Cardiac muscle cell (in vitro differentiated cells and primary cell): ENCODE measurements at places on chromosomes 1 and 21. TPM values are rescaled to one million over a fixed set of nuclear protein-coding genes. Genes with fewer than 3 reads are reported as not detected.
A peak's percentile ranks its signal among the peaks of the same experiment; 100 is the strongest.

Gene OR6K3
- total RNA-seq = not detected in 2 replicates

Gene SPRR2A
- not detected in 2 replicates for total RNA-seq

Gene CD52
- total RNA-seq = not detected in 2 replicates

Gene HRNR
- total RNA-seq = not detected in 2 replicates

GRCh38 chr1:67144696-67145095 lies 9.9 kb upstream of the C1orf141 start:
- H3K36me3 ChIP-seq = no peaks in the 10 kb centered on the region
- no peaks in the 10 kb centered on the region for H3K27me3 ChIP-seq
- H3K4me1 ChIP-seq = peaks cover 5% of the 10 kb centered on the region

DNA sequence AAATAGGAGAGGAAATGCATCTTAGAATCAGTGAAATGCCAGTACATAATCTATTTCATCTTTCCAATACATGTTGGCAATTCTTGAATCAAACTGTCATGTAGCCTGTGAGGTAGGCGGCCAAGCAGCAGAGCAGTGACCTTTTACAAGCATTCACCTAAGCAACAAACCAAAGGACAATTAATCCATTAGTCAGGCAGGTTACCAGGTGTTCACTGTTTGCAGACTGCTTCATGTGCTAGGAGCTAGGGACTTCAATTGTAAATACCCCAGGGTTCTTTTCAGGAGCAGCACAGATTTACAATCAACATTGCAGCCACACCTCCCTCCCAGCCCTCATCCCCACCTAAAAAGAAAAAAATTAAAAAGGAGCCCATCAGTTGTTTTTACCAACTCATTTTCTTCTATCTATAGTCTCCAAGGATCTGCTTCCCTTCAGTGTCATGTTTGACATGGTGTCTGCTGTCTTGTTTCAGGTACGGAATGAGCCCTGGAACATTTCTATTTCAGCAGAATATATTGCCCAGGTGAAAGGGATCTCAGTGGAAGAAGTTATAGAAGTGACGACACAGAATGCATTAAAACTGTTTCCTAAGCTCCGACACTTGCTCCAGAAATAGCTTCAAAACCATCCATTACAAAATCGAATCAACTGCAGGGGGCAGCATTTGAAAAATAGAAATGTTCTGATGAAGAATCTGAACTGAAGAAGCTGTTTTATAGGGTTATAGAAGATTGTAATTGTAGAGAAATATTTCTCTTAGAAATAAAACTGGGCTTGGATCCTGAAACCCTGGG lies 23.0 kb downstream of the TATDN3 start:
- H3K4me3 ChIP-seq = no peak overlapping the region
- no peaks in the 10 kb centered on the region for H3K27me3 ChIP-seq
- H3K4me1 ChIP-seq = peaks cover 8% of the 10 kb centered on the region
- H3K36me3 ChIP-seq = no peaks in the 10 kb centered on the region
- DNase-seq = peak; percentile 21

GRCh38 chr1:235571482-235571881 lies 67.2 kb upstream of the B3GALNT2 start:
- H3K27me3 ChIP-seq = no peaks in the 10 kb centered on the region
- no peak overlapping the region for H3K4me3 ChIP-seq

DNA sequence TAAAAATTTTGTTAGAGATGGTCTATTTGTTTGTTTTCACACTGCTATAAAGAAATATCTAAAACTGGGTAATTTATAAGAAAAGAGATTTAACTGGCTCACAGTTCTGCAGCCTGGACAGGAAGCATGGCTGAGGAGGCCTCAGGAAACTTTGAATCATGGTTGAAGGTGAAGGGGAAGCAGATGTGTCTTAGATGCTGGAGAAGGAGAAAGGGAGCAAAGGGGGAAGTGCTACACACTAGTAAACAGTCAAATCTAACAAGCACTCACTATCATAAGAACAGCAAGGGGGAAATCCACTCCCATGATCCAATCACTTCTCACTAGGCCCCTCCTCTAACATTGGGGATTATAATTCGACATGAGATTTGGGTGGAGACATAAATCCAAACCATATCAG lies 76.8 kb upstream of the COL24A1 start:
- H3K27ac ChIP-seq = no peak overlapping the region
- H3K36me3 ChIP-seq = no peaks in the 10 kb centered on the region
- no peak overlapping the region for H3K4me3 ChIP-seq
- no peak for DNase-seq
- no peaks in the 10 kb centered on the region for H3K4me1 ChIP-seq

- peaks cover 13% of the 10 kb centered on the region for H3K4me1 ChIP-seq
- H3K4me3 ChIP-seq = no peak overlapping the region
- H3K36me3 ChIP-seq = peaks cover 41% of the 10 kb centered on the region
- no peak for DNase-seq
- H3K27me3 ChIP-seq = no peaks in the 10 kb centered on the region
- H3K27ac ChIP-seq = peak overlapping the region; percentile 29
Measured at GRCh38 chr1:74712881-74713280, 20.0 kb downstream of the CRYZ start.

DNA sequence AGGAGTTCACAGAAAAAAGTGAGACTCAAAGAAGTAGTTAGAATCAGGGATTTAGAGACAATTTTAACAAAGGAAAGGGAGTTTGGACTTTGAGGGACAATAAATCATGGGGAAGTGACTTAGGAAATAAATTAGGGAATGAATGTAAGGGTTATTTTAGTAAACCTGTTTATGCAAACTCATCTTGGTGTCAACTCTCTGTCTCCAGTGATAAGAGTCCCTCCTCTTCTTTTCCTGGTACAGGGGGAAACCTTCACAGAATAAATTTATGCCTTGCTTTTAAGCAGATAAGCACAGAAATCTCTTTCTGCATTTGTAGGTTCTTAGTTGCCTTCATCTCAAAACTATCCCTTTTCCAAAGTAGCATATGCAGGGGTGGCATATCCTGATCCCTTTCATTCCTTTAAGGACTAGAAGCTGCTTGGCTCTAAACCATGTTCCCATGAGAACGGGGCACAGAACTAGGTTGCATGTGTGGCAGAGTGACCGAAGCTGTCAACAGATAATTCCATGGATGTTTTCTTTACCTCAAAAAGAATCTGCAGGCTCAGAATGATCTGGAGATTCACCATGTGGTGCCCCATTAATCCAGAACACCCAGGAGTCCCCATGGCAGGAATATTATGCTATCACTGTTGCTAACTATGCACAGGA lies 155.4 kb downstream of the ZNF648 start:
- no peak overlapping the region for H3K27ac ChIP-seq
- H3K4me3 ChIP-seq = no peak overlapping the region
- DNase-seq = no peak

DNA sequence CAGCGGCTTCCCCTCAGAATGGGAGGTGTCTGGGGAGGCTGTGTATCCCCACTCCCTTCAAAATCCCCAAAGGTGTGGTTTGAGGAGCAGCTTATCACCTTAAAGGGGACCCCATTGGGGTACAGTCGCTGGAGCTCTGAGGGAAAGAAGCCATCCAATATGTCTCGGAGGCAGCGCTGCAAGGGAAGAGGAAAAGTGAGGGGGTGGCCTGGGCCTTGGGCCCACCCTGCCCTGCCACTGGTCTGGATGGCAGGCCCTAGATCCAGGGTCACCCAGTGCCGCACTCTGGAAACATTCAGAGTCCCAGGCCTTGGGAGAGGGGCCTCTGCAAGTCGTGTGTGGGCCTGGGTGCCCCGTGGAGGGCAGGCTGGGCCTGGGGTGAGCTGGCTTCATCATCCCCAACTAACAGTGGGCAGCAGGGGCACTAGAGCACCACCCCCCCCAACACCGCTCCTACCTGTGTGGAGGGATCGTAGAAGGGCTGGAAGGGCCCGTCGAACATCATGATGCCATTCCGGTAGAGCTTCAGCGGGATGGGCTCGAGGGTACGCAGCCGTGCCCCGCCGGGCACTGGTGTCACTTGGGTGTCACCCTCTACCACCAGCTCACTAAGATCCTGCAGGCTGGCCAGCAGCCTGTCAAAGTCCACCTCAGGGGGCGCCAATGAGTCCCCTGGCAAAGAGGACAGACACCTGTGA lies 5.6 kb downstream of the SH3BGRL3 start:
- no peak overlapping the region for H3K27ac ChIP-seq
- H3K27me3 ChIP-seq = no peaks in the 10 kb centered on the region
- no peak overlapping the region for H3K4me3 ChIP-seq
- H3K4me1 ChIP-seq = peaks cover 7% of the 10 kb centered on the region
- H3K36me3 ChIP-seq = no peaks in the 10 kb centered on the region
- DNase-seq = peak; percentile 52

DNA sequence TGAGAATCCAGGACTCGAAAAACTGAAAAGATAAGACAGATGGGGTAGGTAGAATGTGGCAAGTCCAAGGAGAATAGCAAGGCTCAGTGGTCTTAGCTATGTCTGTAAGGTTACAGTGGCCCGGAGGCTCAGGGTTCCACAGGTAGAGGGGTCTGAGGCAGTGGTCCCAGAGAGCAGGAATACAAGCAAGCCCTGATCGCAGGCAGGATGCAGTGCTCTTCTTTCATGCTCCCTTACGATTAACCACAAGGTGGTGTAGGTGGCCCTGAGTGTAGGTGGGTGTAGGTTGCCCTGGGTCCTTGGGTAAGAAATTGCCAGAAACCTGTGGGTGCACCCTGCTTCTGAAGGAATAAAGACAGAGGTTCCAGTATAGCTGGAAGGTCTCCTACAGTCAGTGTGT lies 99.1 kb upstream of the RAB3GAP2 start:
- DNase-seq = peak; percentile 25
- no peaks in the 10 kb centered on the region for H3K27me3 ChIP-seq
- H3K27ac ChIP-seq = no peak overlapping the region
- H3K36me3 ChIP-seq = no peaks in the 10 kb centered on the region
- peaks cover 14% of the 10 kb centered on the region for H3K4me1 ChIP-seq

- H3K27ac ChIP-seq = no peak overlapping the region
- no peak for DNase-seq
- H3K36me3 ChIP-seq = no peaks in the 10 kb centered on the region
- H3K4me1 ChIP-seq = no peaks in the 10 kb centered on the region
Measured at GRCh38 chr1:182910143-182910542, 42.8 kb downstream of the SHCBP1L start.

DNA sequence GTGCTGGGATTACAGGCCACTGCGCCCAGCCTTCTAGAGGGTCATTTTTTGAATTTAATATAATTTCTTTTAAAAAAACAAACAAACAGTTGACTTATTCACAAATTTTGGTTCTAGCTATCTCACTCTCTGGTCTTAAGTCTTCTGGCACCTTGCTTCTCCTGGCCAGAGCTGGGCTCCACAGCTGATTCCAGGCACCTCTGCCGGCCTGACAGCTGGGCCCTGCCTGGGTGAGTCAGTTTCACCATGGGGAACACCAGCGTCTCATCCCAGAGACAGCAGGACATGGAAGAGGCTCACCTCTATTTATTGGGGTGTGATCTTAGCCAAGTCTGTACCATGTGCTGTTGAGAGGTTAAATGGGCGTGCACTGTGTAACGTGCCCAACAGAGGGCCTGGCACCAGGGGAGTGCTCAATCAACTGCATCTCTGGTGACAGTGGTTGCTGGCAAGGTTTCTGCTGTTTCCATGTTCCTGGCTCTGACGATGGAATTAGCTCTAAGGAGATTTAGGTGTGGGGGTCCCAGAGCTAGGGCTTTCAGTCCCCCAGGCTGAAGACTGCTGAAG lies 956 bp downstream of the CPLANE2 start:
- no peaks in the 10 kb centered on the region for H3K27me3 ChIP-seq
- peak overlapping the region; percentile 66 for H3K4me3 ChIP-seq
- no peaks in the 10 kb centered on the region for H3K36me3 ChIP-seq
- no peak overlapping the region for H3K27ac ChIP-seq
- peak; percentile 9 for DNase-seq
